ENCODE measurements at places on chromosomes 4 and X.
A peak's percentile ranks its signal among the peaks of the same experiment; 100 is the strongest.

- DNase-seq = no peak
Observed at GRCh38 chr4:151851354-151851753, 90.5 kb upstream of the GATB start.

DNA sequence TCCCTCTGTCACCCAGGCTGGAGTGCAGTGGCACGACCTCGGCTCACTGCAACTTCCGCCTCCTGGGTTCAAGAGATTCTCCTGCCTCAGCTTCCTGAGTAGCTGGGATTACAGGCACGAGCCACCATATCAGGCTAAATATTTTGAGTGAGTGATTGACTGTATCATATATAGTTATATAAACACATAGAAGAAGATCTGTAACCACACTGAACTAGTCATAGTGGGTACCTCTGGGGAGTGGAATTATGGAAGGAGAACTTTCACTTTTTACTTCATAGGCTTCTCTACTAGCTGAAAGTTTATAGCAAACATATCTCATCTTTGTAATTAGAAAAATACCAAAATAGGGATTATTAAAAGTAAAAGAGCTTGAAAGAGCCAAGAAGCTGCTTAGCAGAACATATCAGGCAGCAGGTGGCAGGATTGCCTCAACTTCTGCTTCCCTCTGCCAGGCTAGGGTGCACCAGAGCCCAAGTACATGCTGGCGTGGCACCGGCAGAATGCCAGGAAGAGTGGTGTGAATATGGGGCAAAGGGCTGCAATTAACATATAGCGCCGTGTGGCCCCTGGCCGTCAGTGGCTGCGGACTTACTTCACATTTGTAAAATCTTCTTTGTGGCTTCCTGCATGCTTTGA, 39.5 kb upstream of the CD40LG start:
- DNase-seq = peak; percentile 67

DNA sequence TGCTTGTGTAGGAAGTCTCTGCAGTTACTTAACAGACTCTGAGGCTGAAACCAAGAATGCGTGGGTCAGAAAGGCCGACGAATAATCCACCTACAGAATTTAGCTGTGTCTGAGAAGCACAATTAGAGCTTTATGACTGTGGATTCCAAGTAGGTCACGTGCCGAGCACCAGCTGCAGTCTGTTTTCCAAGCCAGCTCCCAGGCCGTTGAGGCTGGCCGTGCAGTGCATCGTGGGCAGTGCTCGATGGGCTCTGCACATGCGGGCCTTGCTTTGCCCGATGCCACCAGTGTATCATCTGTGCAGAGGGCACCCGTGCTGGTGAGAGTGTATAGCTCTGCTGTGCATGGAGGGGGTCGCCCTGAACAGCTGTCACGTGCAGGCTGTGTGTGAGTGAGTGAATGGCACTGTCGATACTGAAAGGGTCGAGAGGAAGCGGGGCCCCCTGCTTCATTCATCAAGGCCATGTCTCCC, 67.5 kb upstream of the CLDN34 start:
- peak; percentile 52 for DNase-seq

DNA sequence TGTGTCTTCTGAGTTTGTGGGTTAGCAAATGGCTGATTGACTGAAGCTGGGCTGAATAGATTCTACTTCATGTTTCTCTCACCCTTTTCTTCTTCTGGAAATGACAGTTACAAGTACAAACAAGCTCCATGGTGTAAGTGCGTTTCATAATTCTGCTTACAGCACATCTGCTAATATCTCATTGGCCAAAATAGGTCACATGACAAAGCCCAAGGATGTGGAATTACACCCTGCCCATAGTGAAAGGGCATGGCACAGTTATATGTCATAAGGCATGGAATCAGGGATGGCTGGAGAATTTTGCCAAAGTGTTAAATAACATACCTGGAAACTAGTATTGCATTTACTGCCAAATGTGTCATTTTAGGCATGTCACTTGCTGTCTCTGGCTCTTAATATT, 327.2 kb downstream of the NKX6-1 start:
- DNase-seq = no peak

GRCh38 chr4:85028910-85029309, 62.4 kb upstream of the WDFY3 start:
- DNase-seq = no peak

- DNase-seq = no peak
Observed at GRCh38 chr4:2251795-2252529, 9.9 kb downstream of the MXD4 start.

DNA sequence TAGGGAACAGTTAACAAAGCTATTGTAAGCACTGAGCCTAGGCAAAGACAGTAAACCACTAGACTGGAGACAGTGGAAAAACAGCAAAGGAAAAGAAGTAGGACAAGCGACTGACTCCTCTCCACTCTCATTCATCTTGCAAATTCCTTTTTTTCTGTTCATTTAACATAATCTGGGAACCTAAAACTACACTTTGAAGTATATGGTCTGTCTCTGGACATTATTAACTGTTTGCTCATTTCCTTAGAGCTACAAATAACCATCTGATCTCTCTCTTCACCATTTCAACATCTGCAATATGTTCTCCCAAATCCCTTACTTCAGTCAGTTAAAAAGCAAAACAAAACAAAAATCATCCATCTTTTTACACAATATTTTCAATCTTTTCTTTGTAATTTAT, 642 bp downstream of the HMGN5 start:
- no peak for DNase-seq

- DNase-seq = no peak
Observed at GRCh38 chrX:38881066-38881465, 79.8 kb downstream of the MID1IP1 start.

DNA sequence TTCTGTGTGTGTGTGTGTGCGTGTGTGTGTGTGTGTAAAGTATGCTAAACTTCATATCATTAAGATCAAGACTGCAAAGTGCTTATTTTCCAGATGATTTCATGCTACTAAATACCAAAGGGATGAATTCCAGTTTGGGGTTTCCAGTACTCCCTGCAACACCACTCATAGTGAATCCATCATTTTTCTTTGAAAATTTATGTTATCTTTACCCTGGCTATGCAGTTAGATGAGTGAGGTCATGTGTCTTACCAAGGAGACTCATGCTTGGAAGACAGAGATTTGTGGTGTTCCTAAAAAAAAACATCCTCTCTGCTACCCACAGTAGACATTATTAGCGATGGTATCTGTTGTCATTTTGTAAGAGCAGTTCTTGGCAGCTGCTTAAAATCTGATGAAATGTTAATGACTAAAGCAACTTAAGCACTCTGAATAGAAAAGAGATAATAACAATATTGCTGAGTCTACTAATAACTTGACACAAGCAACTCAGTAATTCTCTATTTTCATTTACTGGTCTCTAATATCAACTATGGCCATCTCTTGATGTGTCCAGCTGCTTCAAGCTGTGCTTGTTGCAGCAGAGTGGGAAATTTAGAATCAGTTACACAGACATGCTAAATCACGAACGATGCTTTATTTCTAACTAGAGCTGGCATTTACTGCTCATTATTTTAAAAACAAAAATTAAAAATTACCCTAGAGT, 1953.0 kb upstream of the IGFBP7 start:
- no peak for DNase-seq

DNA sequence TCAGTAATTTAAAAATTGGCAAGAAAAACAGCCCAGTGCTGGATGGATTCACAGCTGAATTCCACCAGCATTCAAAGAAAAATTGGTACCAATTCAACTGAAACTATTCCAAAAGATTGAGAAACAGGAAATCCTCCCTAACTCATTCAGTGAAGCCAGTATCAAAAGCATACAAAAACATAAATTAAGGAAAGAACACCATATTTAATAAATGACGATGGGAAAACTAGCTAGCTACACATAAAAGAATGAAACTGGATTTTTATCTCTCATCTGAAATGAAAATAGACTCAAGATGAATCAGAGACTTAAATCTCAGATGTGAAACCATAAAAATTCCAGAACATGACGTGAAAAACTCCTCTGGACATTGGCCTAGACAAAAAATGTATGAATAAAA, 516.8 kb upstream of the SPANXN1 start:
- DNase-seq = no peak

GRCh38 chr4:71004281-71004851, 10.9 kb downstream of the DCK start:
- peak; percentile 33 for DNase-seq

DNA sequence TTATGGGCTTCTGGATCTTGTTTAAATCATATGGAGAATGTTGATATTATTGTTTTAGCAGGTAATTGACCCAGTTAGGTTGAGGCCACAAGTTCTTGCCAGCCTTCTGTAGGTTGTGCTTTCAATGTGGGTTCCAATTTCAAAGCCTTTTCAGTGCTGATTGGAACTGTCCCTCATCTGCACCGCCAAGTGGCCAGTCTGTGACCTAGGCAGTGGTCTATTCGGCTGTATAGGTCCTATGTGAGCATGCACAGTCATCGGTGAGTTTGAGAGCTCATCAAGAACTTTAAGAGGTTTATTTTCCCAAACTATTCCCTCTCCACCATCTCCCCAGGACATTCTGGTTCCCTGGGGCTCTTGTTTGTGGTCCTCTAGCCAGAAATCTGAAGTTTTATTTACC, 35.7 kb downstream of the DDX53 start:
- DNase-seq = no peak

- no peak for DNase-seq
Observed at GRCh38 chr4:17814140-17814539, 3.4 kb downstream of the NCAPG start.

DNA sequence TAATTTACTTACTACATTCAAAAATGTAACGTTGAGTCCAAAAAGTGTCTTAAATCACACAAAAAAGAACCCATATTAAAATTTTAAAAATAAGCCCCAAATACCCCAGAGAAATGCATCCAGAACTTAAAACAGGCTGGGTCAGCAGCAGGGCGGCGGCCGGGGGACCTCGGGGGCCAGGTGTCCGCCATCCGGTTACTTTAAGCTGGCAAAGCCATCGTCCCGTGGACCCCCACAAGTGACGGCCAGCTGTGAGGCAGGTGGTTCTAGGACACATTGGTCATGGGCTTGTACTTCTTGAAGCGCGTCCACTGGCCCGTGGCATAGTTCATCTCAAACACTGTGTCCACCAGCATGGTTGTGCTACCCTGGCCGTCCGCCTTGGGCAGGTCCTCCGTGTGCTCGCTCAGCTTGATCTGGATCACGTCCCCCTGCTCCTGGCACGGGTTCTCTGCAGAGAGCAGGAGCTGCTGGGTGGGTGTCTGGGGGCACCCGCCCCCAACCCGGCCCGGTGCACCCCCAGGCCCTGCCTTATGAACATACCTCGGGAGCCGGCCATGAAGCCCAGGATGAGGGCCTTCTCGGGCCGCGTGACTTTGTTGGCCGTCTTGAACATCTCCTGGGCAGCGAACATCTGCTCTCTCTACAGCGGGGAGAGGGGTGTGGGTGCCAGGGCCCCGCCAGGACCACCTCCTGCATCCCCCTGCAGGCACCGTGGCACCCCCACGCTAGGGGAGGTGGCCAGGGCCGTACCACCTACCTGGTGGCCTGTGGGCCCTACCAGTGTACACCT, 25.5 kb downstream of the NELFA start:
- DNase-seq = no peak

DNA sequence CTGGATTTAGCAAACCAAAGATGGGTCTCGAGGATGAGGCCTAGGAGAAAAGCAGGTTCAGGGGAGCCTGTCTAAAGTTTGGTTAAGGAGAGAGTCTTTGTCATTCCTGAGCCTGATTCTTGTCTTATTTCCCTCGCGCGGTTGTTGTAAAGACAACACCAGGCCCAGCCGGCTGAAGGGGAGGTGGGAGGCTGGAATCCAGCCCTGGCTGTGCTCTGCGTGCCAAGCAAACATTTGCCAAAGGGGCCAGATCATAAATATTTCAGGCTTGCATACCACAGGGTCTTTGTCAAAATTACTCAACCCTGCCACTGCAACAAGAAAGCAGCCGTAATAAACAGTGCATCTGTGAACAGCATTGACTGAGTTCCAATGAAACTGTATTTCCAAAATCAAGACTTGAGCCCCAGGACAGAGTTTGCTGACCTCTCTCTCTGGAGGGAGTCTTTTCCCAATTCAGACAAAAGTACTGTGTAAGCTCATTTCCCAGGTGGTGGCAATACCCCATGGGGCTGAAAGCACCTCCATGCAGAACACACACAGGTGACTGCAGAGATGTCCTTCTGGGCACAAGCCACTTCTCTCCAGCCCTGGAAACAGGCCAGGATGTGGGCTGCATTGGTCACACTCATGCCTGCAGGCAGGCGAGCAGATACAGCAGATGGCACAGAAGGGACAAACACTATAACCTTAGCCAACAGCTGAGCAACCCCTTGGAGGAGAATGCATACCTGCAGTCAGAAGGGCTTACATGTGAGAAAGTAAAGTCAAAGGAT, 320.3 kb downstream of the STK32B start:
- DNase-seq = no peak

GRCh38 chr4:54017308-54017707, 47.1 kb downstream of the CHIC2 start:
- DNase-seq = no peak

- DNase-seq = no peak
Observed at GRCh38 chrX:37817579-37817978, 29.8 kb downstream of the DYNLT3 start.

GRCh38 chr4:15003401-15003890, 1.2 kb downstream of the CPEB2 start:
- peak; percentile 56 for DNase-seq

DNA sequence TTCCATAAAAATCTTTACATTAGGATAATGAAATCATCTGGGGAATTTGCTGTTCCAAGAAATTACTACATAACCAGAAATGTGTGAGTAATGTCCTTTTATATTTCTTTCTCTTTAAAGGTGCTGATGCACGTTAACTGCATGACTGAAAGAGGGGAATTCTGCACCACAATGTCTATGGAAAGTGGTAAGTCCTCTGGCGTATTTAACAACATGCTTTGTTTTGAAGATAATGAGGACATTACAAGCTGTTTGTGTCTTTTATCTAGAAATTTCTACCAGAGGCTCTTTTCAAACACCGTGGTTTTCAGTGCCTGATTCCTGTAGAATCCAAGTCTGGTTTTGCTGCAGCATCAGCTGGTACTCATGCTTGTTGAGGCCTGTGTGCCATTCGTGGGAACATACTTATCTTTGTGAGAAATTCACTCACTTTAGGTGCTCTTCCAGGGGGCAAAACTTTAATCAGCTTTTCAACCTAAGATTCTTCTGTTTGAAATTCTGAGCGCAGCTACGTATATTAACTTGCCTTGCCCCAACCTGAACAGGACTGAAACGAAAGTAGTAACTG, 257.2 kb downstream of the PDHA2 start:
- DNase-seq = no peak

- no peak for DNase-seq
Observed at GRCh38 chr4:57119054-57119651, 9.0 kb upstream of the IGFBP7 start.

GRCh38 chr4:113639326-113639725, 122.2 kb downstream of the CAMK2D start:
- DNase-seq = no peak

DNA sequence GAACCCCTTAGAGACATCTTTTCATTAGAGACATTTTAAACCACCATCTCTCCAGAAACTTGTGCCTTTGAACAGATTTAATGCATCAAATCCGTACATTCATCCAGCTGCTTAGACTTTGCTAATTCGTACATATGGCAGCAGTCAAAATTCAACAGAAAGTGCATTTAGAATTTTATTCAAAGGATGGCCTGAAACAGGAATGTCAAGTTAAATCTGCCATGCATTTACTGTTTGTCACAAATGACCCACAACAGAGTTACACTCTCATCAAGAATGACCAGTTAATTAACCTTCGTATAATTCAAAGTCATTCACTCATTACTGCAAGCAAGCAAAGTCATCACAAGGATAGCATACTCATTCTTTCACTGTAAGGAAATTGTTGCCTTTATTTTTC, 284.3 kb downstream of the SLC7A11 start:
- DNase-seq = no peak
